Stimulated activated CD4-positive, alpha-beta T cell treated with anti-CD3 and anti-CD28 coated beads, Interleukin-2, amount 100 ng/mL, for 24 hours (primary cell): ENCODE measurements at places on chromosomes 1 and 21.

GRCh38 chr1:94271373-94271772, 34.0 kb upstream of the ARHGAP29 start:
- DNase-seq = no peak

GRCh38 chr1:110240476-110241210, 30.5 kb downstream of the KCNC4 start:
- DNase-seq = no peak

DNA sequence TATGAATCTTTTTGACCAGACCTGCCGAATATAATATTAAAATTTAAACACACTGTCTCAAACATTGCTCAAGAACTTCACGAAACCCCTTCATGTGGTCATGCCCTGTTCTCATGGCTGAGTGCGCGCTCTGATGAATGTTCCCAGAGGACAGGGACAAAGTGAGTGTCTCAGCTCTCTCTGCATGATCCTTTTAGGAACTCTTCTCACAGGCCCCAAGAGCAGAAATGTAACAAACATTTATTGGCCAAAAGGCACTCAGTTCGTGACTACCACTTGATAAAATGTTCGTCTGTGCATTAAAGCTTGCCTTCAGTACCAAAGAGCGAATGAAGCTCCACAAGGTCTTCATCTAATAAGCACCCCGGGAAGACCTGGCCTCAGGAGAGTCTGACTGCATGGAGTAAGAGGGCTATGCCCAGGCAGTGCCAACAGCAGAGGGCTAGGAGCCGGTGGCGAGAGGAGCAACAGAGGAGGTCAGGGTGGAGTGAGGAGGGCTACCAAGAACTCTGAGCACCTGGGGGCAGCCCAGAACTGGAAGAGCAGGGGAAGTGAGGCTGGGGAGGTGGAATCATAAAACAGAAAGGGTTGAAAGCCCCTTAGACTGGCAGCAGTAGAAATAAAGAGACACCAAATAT, 171.1 kb downstream of the RHOU start:
- DNase-seq = no peak

- peak; percentile 4 for DNase-seq
Observed at GRCh38 chr21:38170283-38170682, 86.5 kb upstream of the KCNJ15 start.

- peak; percentile 69 for DNase-seq
Observed at GRCh38 chr1:38586993-38587646, 272.5 kb downstream of the RRAGC start.

- DNase-seq = no peak
Observed at GRCh38 chr1:116066868-116067565, 44.2 kb upstream of the MAB21L3 start.

- no peak for DNase-seq
Observed at GRCh38 chr1:236875975-236876374, 80.9 kb downstream of the MTR start.

- DNase-seq = no peak
Observed at GRCh38 chr21:26707246-26707645, 134.2 kb upstream of the CYYR1 start.

DNA sequence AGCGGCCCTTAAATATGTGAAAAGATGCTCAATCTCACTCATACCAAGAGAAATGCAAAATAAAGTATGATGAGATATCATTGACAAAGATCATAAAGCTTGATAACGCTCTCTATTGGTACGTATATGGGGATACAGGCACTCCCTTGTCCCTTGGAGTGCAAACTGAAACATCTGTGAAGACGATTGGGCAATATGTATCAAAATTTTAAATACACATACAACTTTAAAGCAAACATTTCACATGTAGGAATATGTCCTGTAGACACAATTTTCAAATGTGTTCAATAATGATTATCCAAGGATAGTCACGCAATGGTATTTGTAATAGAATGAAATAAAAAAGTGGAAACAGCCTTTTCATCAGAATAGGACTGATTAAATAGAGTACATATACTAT, 2.0 kb upstream of the GJB3 start:
- DNase-seq = no peak

DNA sequence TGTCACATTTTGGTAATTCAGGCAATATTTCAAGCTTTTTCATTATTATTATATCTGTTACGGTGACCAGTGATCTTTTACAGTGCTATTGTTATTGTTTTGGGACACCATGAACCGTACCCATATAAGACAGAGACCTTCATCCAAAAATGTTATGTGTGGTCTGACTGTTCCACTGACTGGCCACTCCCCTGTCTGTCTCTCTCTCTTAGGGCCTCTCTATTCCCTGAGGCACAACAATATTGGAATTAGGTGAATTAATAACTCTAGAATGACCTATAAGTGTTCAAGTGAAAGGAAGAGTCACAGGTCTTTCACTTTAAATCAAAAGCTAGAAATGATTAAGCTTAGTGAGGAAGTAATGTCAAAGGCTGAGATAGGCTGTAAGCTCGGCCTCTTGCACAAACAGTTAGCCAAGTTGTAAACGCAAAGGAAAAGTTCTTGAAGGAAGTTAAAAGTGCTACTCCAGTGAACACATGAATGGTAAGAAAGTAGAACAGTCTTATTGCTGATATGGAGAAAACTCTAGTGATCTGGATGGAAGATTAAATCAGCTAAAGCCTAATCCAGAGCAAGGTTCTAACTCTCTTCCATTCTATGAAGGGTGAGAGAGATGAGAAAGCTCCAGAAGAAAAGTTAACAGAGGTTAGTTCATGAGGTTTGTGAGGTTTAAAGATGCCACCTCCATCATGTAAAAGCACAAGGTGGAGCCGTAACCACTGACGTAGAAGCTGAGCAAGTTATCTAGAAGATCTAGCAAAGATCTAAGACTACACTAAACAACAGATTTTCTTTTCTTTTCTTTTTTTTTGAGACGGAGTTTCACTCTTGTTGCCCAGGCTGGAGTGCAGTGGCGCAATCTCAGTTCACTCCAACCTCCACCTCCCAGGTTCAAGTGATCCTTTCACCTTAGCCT, 19.7 kb upstream of the DIPK1A start:
- peak; percentile 17 for DNase-seq

GRCh38 chr1:155000726-155001424, 1.7 kb upstream of the ZBTB7B start:
- peak; percentile 81 for DNase-seq

DNA sequence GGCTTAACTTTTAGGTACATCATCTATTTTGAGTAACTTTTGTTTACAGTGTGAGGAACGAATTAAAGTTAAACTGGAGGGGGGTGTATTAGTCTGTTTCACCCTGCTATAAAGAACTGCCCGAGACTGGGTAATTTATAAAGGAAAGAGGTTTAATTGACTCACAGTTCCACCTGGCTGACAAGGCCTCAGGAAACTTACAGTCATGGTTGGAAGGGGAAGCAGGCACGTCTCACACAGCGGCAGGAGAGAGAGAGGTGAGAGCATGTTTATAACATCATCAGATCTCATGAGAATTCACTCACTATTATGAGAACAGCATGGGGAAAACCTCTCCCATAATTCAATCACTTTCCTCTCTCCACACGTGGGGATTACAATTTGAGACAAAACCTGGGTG, 31.9 kb upstream of the TMEM52 start:
- no peak for DNase-seq

DNA sequence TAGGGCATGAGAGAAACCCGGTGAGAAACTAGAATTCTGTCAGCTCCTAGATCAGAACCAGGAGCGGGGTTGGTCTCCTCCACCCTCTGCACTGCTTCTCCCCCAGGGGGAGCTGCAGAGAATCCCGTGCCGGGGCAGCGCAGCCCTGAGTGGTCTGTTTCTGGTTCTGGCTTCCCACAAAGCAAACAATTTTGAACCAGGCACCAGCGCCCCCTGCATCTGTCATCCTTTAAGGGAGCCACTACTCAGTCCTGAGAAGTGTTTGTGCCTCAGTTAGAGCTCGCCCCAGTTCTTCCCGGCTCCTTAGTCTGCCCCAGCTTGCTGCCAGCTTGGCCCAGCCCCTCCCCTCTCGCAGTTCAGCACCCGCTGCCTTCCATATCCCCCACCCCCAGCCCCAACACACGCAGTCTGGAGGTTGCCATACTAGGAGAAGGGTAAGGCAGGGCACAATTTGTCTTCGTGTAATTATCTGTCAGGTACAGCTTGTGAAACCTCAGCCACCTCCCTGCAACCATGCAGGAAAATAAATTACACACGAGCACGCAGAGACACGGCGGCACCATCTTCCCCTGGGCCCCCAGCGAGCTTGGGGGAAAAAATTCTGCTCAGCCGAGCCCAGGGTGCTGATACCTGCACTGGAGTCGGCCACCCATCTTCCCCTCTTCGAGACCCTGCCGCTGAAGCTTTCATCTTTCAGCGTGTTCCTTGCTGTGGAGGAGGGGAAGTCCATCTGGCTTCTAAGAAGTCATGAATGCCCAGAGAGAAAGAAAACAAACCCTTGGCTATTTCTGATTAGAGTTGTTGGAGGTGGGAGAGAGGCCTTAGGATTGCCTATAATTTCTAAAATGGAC, 62.6 kb upstream of the CD1D start:
- DNase-seq = peak; percentile 37

DNA sequence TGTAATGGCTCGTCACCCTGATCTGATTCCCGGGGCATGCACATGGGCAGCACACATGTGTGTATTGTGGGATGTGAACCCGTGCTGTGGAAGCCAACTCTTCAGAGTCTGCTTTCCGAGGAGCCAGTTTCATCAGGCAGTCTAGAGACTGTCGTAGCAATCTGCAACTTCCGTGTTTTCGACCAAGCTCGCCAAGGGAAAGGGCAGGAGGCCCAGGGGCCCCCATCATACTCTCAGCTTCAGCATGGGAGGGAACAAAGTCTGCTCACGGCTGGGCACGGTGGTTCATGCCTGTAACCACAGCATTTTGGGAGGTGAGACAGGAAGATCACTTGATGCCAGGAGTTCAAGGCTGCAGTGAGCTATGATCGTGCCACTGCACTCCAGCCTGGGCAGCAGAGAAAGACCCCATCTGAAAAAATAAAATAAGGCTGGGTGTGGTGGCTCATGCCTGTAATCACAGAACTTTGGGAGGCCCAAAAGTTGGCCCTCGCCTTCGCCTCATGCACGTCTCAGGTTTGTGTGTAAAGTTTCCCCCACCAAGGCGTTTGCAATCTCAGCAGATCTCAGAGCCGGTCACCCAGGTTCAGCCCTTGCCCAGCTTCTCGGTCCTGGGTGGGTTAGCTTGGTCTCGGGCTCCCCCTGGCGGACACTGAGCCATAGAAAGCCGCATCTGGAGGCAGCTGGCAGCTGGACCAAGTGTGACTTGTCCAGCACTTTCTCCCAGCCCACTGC, 48.5 kb upstream of the SLC25A33 start:
- DNase-seq = peak; percentile 93

- DNase-seq = peak; percentile 88
Observed at GRCh38 chr1:201019321-201019977, 4.1 kb downstream of the KIF21B start.

- DNase-seq = no peak
Observed at GRCh38 chr1:17957588-17958267, 149.9 kb upstream of the IGSF21 start.

DNA sequence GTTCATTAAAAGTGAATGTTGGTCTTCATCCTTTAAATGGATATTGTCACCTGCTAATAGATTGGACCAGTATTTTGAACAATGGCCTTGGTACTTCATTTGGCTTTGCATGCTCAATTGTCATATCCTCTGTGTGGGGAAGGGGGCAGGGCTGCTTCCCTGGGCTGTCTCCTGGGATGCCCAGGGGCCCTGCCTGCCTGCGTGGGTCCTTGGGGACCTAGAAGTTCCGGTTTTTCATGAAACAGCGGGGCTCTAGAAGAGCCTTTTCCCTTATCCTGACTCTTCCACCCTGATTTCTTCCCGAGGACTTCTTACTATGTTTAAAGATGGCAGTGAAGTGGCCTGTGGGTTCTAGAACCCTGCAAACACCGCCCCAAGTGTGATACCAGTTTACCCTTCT, 97.5 kb downstream of the DISC1 start:
- DNase-seq = no peak

- no peak for DNase-seq
Observed at GRCh38 chr1:214494706-214495105, 56.7 kb downstream of the PTPN14 start.

DNA sequence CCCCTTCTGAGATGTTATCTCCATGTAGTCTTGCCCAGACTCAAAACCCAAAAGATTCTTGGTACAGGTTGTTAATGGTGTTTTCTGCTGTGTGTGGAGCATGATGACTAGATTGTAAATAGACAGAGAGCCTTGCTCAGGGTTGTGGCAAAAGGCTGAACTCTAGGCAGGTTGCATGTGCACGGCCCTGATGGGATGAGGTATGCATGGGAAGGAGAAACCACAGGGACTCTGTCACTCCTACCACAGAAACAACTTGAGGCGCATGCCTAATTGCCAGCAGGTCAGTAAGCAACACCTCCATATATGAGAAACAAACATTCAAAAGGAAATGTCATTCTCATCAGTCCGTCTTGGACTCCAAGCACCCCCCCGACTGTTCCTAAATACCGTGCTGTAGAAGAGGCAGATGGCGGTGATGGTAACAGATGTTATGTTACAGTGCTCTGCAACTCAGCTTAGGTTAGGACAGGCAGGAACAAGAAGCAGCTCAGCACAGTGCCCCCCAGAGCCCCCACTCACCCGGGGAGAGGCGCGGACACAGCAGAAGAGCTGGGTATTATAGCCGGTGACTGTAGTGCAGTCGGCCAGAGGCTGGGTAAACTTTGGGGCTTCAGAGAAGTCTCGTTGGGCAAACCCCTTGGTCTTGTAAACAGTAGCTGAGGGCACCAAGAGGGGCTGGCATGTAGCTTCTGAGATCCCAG, 10.9 kb downstream of the MYBPHL start:
- no peak for DNase-seq

DNA sequence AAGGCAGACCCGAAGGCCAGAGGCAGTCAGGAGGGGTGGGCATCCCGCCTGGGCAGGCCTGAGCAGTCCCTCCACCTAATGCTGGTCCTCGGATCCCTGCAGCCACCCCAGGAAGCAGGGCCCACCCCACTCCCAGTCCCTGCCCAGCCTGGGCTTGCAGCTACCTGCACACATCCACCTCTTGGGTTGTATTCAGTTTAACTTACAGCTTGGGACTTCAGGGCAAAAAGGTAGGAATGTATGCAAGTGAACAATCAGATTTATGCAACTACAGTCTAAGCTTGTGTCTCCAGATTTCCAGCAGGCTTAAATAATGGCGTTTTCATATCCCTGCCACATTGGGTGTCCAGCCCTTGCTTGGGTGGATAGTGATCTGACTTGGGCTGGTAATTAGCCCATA, 17.4 kb downstream of the LDLRAP1 start:
- no peak for DNase-seq

- DNase-seq = no peak
Observed at GRCh38 chr1:41622859-41623732, 138.6 kb upstream of the EDN2 start.

DNA sequence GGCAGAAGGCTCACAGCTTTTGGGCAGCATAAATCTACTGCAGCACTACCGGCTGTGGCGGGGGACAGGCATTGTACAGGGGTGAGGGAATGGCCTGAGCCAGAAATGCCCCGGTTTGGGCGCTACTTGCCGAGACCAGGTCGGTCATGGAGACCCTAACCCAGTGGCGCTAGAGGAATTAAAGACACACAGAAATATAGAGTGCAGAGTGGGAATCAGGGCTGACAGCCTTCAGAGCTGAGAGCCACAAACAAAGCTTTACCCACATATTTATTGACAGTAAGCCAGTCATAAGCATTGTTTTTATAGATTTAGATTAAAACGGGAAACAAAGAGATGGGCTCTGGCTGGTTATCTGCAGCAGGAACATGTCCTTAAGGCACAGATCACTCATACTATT, 101.8 kb downstream of the POU2F1 start:
- DNase-seq = no peak
